ENCODE measurements at places on chromosomes 5 and 9.

DNA sequence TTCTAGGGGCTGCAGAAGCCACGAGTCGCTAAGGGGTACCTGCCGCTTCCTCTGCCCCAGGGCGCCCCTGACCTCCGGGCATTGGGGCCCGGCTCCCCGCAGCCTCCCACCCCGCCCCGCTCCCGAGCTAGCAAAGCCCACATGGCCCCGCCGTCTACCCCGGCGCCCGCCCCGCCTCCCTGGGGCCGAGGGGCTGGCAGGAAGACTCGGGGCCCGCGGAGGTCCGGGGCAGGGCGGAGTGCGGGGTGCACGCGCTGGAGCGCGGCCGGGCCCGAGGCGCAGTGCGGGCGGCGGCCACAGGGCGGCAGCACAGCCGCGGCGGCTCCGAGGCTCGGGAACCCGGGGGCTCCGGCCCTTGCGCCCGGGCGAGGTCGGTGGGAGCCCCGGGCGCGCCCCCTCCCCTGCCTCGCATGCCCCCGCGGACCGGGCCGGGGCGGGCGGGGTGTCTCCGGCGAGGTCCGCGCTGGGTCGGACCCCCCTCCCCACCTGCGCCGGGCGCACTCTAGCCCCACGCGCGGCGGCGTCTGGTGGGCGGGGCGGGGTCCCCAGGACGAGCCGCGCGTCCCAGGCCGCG, 6.7 kb downstream of the NRARP start:
- no peak for DNase-seq

GRCh38 chr5:59760785-59761348, 132.7 kb downstream of the PDE4D start:
- DNase-seq: no peak

GRCh38 chr5:167096816-167097215, 1194.6 kb upstream of the WWC1 start:
- DNase-seq: no peak

- no peak for DNase-seq
Measured at GRCh38 chr9:16526380-16526779, 344.1 kb downstream of the BNC2 start.

All from epithelial cell of proximal tubule (primary cell).